ENCODE measurements at places on chromosomes 7 and 10.

DNA sequence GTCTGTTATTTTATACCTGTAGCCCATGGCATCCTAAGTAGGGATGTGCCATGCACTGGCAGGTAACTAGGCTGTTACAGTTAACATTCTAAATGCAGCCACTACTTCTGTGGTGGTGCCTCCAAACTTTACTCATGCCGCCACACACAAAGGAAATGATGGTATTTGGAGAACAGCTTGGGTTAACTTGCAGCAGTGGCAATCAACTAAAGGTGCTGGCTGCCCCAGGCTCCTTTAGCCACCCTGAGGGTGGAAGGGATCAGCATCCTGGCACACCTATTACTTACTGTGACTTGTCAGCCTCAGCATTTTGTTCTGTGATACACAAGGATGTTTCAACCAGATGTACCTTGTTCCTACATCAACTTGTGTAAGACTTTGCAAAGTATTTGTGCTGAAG lies 221.8 kb upstream of the PPP1R3A start:
- DNase-seq = no peak

DNA sequence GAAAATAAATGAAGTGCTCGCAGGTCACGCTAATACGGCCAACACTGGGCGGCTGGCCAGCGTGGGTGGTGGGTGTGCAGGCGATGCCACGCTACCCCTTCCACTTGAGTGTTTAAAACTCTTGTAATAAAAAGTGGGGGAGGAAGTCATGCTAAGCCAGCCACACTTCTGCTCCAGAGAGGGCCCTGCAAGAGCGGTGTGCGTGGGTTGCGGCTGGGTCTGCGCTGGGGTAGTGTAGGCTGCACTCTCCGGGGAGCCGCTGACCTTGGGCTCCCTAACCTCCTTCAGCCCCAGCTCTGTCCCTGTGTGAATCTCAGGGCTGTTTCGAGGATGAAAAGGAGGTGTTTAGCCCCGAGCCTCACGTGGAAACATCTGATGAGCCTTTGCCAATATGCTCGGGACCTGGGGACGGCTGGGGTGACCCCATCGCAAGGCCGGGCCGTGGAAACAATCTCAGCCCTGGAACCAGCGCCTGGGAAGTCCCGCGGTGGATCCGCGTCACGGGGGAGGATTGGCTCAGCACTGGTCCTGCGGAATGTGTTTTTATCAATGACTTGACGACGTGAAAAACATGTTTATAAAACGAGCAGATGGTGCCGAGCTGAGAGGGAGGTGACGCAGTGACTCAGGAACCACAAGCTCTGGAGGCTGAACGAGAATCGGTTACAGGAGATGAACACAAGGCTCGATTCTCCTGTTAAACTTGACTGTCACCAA lies 278.5 kb downstream of the DNAJB6 start:
- no peak for DNase-seq

DNA sequence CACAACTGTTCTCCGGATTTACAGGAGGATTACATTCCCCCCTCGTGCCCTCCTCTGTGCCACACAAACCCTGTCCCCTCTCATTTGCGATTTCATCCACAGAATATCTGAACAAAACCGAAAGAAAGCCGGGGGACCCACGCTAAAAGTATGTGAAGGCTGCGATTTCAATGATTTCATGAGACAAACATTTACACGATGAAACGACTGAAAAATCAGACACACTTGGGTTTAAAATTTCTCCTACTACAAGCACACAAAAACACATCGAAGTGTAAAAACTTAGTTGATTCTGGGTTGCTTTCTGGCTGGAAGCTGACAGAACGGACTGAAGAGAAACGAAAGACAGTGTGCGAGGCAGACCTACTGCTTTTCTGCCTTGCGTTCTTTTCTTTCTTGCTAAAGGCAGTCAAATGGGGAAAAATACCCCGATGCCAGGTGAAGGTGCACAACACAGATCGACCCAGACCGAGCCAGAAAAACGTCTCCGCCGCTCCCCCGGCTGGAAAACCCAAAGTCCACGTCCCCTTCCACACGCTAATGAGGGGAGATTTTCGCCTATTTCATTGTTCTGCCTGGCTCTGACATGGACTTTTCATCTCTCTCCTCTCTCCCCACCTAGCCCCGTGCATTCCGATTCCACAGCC lies 1.2 kb downstream of the HIPK2 start:
- DNase-seq = no peak

- no peak for DNase-seq
Observed at GRCh38 chr7:75740846-75741497, 2.2 kb upstream of the HIP1 start.

- no peak for DNase-seq
Observed at GRCh38 chr10:34956756-34957155, 133.4 kb downstream of the CUL2 start.

DNA sequence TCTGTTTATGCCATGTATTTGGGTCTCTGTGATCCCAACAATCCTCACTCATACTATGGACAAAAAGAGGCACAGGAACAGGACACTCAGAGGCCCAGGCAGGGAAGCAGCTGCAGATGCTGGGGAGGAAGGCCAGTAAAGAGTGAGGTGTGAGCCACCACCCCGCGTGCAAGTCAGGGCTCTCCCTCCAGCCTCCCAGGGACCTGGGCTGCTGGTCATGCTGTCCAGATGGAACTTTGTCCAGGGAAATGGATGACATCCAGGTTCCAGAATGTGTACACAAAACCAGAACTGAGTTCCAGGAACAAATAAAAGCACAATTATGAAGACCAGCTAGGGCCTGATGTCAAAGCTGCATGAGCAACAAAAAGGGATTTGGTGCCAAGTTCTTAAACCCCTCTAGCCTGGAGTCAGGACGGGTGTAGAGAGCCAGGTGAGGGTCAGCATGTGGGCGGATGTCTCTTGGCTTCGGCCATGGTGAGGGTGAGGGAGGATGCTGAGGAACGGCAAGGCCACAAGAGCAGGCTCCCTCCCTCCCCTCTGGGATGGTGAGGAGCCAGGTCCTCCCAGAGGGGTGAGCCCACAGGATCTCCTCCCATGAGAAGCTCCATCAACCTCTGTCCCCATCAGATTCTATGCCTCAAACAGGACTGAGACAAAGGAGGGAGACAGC lies 739.7 kb downstream of the PARD3 start:
- no peak for DNase-seq

DNA sequence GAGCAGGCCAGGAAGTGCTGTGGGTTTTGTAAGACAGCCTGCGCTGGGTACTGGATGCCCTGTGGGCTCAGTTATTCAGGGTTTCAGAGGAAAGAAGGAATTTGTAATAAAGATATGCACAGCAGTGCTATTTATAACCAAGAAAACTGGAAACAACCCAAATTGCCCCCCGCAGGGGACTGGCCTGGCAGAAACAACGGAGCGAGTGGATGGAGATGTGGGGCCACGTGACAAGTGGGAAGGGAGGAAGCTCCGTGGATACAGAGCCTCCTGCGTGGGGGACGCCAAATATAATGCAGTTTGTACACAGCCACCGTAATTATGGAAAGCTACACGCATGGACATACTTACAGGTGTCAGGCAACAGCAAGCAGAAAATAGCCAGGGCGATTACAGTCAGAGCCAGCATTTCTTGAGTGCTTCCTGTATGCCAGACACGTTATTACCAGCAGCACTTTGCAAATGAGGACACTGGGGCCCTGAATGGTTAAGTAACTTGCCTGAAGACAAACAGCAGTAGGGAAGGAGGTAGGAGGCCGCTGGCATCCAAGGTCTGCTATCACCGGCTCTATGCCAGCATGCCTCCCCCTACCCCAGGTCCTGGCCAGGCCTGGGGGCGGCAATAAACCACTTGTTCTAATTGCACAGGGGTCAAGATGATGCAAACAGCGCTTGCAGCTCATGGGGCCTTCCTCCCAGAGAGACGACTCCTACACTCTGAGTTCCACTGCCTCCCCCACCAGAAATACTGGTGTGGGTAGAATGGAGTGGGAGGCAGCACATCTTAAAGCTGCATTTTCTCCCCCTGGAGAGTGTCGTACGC lies 8.7 kb upstream of the CAMK2B start:
- DNase-seq = no peak

- no peak for DNase-seq
Observed at GRCh38 chr7:147079921-147080420, 963.4 kb downstream of the CNTNAP2 start.

- DNase-seq = no peak
Observed at GRCh38 chr7:23232966-23233365, 13.6 kb upstream of the GPNMB start.

DNA sequence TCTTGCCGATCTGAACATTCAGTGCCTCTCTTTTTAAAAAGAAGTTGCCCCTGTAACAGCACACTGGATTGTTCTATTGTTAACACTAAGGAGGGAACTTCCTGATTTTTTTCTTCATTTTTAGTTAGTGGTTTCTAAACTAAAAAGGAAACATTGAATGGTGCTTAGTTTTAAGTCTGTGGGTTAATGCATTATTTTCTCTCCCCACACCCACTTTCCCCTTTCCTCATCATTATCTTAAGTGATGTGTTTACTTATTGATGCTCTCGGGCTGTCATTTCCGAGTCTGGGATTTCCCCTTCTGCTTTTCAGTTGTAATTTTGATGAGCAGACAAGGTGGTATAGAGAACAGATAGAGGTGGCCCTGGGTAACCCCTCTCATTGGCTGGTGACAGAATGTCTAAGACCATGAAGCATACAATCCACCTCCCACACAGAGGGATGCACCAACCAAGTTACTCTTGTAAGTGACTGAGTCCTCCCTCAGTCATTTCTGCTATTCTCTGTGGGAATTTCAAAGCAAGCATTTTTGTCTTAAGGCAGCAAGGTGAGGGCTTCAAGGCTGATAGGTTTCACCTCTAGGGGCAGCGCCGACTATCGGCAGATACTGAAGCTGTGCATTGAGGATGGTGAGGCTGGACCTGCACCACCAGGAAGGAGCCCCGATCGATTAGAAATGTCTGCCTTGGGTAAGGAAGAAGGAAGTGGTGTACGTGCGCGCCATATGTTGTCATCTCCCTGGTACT lies 49.5 kb downstream of the CHN2 start:
- DNase-seq = no peak

GRCh38 chr10:45997994-45998763 lies 25.9 kb downstream of the TIMM23 start:
- no peak for DNase-seq

DNA sequence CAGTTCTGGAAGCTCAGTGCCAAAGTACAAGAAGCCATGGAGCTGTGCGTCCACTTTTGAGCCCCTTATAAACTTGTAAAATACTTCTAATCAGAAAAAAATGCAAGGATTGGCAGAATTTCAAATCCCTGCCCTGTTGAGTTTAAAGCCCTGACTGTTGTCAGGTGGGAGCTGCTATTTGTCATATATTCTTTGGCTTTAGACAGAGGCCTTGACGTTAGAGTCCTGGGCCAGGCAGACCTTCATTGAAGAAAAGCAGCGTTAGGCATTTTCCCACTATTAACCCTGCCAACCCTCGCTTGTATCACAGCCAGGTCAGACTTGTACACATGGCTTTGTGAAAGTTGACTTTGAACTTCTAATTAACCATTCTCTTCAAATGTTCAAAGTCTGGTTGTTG lies 155.4 kb downstream of the TWIST1 start:
- no peak for DNase-seq

- DNase-seq = no peak
Observed at GRCh38 chr7:135792363-135792668, 43.7 kb upstream of the FAM180A start.

- DNase-seq = no peak
Observed at GRCh38 chr7:5443678-5444077, 20.0 kb upstream of the TNRC18 start.

DNA sequence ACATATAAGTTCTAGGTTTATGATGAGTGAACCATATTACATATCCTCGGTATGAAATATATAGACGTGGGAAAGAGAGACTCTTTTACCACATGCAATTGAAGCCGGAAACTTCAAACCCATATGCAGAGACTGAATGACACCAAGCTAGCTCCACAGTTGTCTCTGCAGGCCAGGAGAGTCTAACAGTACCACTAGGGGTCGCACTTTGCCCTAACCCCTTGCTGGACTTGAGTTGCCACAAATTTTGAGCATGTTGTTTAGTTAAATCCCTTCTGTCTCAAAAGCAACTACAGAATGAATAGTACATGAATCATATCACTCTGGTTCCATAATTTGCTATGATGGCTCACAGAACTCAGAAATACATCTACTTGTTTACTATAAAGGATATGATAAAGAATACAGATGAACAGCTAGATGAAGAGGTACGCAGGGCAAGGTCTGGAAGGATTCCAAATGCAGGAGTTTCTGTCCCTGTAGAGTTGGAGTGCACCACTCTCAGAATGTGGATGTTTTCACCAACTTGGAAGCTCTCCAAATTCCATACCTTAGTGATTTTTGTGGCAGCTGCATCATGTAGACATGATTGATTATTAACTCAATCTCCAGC lies 112.4 kb upstream of the YAE1 start:
- peak; percentile 13 for DNase-seq

- DNase-seq = no peak
Observed at GRCh38 chr10:34524369-34525091, 290.6 kb downstream of the PARD3 start.

DNA sequence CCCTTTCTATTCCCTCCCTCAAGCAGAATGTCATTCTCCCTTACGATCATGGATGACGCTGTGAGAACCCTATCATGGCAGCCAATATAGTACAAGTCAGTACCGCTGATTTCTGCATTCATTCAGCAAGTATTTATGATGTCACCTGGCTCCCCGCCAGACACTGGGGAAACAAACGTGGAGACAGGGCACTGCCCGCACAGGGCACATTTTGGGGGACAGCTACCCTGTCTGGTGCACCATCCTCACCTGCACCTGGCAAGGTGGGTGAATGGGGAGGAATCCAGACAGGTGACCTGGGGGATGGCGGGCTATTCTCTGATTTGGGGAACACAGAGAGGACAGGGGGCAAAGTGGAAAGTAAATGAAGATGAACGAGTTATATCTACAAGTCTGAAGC lies 28.4 kb downstream of the MKI67 start:
- DNase-seq = no peak

DNA sequence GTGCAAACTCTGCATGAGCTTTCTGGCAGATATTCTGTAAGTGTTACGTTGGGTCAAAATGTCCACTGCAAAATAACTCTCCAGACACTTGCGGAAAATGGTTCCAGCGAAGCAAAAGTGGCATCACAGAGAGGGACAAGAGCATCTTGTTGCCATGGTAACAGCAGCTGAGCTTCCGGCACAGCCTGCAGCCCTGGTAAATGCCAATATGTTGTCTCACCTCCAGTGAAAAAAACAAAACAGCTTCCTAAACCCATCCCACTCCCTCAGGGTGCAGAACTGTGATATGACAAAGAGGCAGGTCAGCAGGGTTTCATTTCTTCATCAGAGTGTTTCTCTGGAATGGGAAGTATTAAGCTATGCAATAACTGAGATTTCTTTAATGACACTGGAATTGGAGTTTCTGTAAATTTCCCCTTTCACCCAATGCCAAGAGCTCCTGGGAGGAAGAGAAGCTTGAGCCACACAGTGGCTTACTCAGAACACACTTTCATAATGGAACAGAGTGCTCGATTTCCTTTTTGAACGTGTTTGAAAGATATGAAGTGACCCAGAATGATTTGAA lies 65.6 kb downstream of the FOXI2 start:
- no peak for DNase-seq

- no peak for DNase-seq
Observed at GRCh38 chr7:15937571-15937970, 251.1 kb upstream of the MEOX2 start.
